SJSA1 (cell line): ENCODE measurements at places on chromosomes 5 and 9. TPM values are rescaled to one million over a fixed set of nuclear protein-coding genes. Genes with fewer than 3 reads are reported as not detected.

The TUSC1 gene
- total RNA-seq = not detected in 2 replicates

The SH3GLB2 gene
- total RNA-seq = 25.6 and 39.9 TPM in 2 replicates

GRCh38 chr9:81244631-81245030 is 444.7 kb downstream of the TLE1 start:
- H3K4me3 ChIP-seq = no peak overlapping the region
- H3K27me3 ChIP-seq = no peaks in the 10 kb centered on the region
- H3K36me3 ChIP-seq = no peaks in the 10 kb centered on the region
- DNase-seq = no peak

DNA sequence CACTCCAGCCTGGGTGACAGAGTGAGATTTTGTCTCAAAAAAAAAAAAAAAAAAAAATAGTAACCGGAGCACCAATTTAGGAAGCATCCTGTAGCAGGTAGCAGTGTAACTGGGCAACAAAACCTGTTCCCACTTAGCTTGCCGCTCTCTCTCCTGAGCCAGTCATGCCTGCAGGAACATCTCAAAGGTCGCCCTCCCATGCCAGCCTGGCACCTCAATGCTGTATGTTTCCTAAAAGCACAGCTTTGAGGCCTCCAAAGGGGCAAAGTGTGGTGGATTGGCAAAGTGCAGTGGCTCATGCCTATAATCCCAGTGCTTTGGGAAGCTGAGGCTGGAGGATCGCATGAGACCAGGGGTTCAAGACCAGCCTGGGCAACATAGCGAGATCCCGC is 22.3 kb upstream of the FUBP3 start:
- peaks cover 12% of the 10 kb centered on the region; the same call in 1 of the 2 replicates for H3K27me3 ChIP-seq
- H3K36me3 ChIP-seq = no peaks in the 10 kb centered on the region
- DNase-seq = no peak
- no peak overlapping the region for H3K27ac ChIP-seq

- no peaks in the 10 kb centered on the region for H3K4me1 ChIP-seq
- no peak overlapping the region for H3K4me3 ChIP-seq
- H3K27ac ChIP-seq = no peak overlapping the region
- DNase-seq = no peak
- peaks cover 6% of the 10 kb centered on the region; the same call in 1 of the 2 replicates for H3K36me3 ChIP-seq
Measured at GRCh38 chr5:1503241-1504068, 20.3 kb downstream of the LPCAT1 start.

DNA sequence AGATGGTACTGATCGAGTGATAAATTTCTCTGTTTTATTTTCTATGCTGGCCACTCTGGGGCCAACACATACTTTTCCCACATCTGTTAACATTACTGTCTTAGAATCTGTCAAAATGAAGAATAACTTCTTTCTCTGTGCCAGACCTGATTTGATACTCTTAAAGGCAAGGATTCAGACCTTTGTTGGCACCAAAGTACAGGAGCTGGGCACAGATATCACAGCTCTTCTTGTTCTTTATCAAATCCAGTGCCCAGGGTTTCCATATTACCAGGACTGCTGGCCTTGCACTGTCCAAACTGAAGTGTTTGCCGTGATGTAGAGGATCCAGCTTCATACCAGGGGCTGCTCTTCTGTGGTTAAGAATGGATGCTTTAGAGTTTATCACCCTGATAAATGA is 20.9 kb downstream of the ZNF474 start:
- no peaks in the 10 kb centered on the region for H3K36me3 ChIP-seq
- H3K27ac ChIP-seq = no peak overlapping the region
- H3K4me1 ChIP-seq = peaks cover 47% of the 10 kb centered on the region
